GM04503 (cell line): ENCODE measurements at places on chromosomes 6 and 20.

- DNase-seq, result no peak
Observed at GRCh38 chr6:111727802-111728201, 122.1 kb upstream of the TRAF3IP2 start.

- peak; percentile 61 for DNase-seq
Observed at GRCh38 chr6:20924911-20925543, 390.8 kb downstream of the CDKAL1 start.

- DNase-seq, result no peak
Observed at GRCh38 chr6:170206317-170206621, 84.6 kb downstream of the DLL1 start.

DNA sequence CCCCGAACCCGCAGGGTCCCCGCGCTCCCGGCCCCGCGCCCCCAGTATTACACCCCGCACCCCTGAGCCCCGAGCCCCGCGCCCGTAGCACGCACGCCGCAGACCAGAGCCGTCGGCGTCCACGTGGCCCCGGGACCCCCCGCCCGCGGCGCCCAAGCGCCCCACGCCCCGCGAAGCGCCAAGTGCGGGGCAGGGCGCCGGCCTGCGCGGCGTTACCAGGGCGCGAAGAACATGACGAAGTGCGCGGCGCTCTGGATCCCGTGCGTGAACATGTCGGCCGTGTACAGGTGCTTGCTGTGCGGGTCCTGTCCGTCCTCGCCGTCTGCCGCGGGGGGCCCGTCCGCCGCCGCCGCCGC is 312 bp downstream of the TXNDC5 start:
- no peak for DNase-seq

- DNase-seq, result no peak
Observed at GRCh38 chr6:75466636-75467035, 27.0 kb downstream of the FILIP1 start.

DNA sequence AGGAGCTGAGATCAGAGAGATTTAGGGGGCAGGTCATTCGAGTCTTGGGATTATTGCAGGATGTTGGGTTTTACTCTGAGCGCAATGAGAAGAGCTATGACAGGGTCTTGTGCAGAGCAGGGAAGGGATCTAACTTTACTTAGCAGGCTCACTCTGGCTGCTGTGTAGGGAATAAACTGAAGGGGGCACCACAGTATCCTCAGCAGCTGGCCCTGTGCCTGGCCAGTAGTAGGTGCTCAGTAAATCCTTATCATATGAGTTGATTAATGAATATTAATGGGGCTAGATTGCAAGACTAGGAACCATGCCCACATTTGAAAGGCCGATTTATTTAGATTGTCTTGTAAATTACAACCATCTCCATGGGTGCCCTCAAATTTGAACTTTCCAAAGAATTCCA is 4.6 kb upstream of the MDGA1 start:
- DNase-seq, result no peak

DNA sequence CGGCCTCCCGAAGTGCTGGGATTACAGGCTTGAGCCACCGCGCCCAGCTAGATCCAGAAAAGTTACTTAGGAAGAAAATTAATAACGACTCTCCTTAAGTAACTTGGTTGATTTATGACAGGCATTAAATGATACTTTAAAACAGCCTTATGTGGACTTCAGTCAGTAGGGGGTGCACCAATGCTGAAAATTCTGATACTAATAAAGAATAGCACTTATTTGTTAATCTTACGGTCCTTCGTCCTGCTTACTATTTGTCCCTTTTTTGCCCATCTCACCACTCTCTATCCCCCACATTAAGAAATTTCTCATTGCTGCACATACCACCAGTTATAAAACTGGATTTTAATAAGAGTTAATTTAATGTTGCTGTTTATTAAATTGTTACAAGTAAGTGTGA is 12.7 kb upstream of the PRELID3B start:
- DNase-seq, result no peak

- DNase-seq, result peak; percentile 51
Observed at GRCh38 chr6:134835993-134836392, 113.9 kb downstream of the ALDH8A1 start.

DNA sequence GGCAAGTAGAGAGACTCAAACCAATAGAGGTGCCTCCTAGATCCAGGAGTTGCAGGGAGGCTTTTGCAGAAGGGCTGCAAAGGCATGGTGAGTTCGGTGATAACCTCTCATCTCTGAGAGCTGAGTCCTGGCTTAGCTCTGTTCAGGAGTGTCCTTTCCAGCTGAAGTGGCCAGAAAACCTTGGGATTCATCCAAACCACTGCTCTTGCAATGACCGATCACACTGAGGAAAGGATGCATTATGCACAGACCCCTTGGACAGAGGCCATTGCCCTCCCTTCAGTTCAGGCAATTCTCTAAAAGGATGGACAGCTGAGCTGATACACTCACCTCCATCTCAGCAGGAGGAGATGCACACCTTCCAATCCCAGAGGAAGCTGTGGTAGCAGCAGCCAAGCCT is 158.8 kb upstream of the ENPP5 start:
- no peak for DNase-seq

DNA sequence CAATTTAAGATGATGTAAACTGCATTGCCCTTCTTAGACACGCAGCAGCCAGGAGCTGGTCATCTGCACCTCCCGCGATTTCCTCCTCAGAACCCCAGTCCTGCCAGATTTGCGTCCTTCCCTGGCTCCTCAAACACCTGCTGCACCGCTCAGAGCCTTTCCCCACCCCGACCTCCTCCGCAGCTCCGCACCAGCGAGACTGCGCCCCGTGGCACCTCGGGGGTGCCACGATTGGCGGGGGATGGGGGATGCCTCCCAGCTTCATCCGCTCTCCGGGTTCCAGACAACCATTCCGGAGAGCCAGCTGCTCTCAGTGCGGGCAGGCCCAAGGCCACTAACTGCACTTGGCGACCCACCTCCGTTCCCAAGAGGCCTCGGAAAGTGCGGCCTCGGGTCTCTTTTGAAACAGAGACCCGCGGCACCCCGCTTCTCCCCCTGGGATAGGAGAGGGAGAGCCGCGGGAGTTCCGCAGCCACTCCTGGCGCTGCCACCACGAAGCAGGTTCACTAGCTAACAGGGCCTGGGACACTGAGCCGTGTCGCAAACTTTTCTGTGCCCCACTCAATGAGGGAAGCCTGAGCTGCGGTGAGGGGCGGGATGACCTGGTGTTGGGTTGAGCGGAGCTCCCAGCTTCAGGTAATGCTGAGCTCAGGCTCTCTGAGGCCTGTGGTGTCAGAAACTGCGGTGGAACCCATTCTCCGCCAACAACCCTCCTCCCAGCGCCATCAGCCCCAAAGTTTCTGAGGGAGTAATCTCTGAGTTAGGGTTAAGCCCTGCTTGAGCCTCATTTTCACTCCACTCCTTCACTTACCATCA is 7.3 kb upstream of the TFAP2A start:
- DNase-seq, result no peak

GRCh38 chr20:47456952-47457724 is 44.5 kb upstream of the NCOA3 start:
- peak; percentile 65 for DNase-seq

GRCh38 chr6:32658268-32658897 is 8.1 kb downstream of the HLA-DQB1 start:
- no peak for DNase-seq

DNA sequence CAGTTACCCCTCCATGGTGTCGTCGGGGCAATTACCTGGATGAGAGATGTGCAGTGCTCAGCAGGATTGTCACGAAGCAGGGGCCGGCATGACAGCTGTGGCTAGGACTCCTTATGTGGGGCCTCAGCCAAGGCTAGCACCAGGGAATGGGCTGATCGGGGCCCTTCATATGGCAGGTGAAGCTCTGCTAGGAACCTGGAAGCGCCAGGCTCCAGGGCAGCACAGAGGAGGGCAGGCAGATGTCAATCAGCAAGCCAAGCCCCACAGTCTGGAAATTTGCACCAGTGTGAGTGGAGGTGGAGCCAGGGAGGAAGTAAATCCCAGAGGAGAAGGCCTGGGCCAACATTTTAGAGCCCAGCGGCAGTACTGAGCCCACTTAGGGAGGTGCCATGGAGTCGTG is 21.2 kb downstream of the SYNDIG1 start:
- no peak for DNase-seq

DNA sequence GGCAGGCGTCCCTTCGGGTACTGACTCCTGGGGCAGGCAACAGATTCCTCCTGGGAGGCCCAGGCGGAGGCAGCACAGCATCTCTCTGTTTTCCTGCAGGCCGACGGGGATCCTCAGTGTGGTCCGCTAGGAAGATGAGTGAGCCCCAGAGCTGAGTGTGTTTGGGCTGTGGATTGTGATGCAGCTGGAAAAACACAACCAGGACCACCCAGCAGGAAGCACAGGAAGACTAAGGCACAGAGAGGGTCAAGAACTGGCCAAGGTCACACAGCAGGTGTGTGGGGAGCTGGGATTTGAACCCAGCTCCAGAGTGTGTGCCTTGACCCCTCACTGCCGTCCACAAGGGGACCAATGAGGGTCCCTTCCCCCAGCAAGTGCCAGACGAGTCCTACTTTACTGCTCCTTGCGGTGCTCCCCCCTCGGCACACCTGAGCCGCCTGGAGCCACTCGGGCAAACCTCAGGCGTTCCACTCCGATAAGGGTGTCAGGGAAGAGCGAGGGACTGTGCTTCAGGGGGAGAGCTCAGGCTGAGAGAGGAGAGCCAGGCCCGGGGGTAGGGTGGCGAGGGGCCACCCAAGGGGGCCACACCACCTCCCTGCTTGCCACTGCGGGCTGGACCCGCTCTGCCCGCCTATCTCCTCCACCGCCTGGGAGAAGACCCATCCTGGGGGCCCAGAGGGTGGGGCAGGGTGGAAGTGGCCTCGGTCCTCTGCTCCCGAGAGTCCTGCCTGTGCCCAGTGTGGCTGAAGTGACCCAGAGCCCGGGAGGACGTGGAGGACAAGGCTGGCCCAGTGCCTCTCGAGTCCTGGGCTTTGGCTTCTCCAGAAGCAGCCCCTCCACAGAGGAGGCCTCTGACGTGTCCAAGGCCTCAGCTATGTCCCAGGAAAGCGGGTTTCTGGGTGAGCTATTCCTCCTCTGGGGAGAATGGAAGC is 63.3 kb downstream of the YTHDF1 start:
- DNase-seq, result no peak

DNA sequence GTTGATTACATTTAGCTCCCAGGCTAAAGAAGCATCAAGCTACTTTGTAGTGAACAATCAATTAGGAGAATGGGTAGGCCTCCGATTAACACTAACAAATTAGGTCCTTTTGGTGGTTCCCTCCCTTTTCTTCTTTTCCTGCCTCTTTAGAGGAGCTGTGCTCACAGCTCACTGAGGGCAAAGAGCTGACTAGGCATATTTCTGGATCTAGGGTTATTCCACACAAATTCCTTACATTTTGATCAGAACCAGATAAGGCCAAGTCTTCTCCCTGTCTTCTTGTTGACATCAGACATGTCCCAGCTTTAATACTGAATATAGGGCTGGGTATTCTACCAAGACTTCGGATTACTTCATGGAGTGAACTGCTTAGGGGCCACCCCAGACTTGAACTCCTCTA is 119.1 kb downstream of the PKHD1 start:
- DNase-seq, result no peak
